ENCODE measurements at places on chromosomes 7 and 10. TPM values are rescaled to one million over a fixed set of nuclear protein-coding genes. Genes with fewer than 3 reads are reported as not detected.
A peak's percentile ranks its signal among the peaks of the same experiment; 100 is the strongest.

CPN1 gene
- not detected for total RNA-seq

- no peak for DNase-seq
- no peak overlapping the region for H3K4me3 ChIP-seq
- H3K36me3 ChIP-seq = no peaks in the 10 kb centered on the region
- H3K4me1 ChIP-seq = peaks cover 18% of the 10 kb centered on the region
- H3K27me3 ChIP-seq = no peaks in the 10 kb centered on the region
- H3K27ac ChIP-seq = no peak overlapping the region
Observed at GRCh38 chr10:6320320-6321010, 117.7 kb downstream of the PFKFB3 start.

DNA sequence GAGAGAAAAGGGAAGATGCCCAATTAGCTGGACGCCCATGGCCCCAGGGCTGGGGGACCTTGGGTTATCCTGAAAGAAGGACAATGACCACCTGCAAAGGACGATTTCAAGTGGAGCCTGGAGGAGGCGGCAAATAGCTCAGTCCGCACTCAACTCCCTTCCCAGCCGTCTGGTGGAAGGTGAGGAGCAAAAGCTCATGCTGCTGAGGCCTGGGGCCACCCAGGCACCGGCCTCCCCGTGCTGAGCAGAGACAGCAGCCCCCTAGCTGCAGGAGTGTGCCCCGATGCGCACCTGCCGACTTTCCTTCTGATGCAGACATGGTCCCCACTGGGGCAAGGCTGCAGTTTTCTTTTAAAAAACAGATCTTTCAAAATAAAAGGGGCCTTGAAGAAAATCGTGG lies 7.9 kb downstream of the FAM20C start:
- no peak overlapping the region for H3K27ac ChIP-seq
- no peaks in the 10 kb centered on the region for H3K36me3 ChIP-seq
- DNase-seq = no peak
- peaks cover 7% of the 10 kb centered on the region for H3K27me3 ChIP-seq

TRIL gene
- total RNA-seq = not detected

DNA sequence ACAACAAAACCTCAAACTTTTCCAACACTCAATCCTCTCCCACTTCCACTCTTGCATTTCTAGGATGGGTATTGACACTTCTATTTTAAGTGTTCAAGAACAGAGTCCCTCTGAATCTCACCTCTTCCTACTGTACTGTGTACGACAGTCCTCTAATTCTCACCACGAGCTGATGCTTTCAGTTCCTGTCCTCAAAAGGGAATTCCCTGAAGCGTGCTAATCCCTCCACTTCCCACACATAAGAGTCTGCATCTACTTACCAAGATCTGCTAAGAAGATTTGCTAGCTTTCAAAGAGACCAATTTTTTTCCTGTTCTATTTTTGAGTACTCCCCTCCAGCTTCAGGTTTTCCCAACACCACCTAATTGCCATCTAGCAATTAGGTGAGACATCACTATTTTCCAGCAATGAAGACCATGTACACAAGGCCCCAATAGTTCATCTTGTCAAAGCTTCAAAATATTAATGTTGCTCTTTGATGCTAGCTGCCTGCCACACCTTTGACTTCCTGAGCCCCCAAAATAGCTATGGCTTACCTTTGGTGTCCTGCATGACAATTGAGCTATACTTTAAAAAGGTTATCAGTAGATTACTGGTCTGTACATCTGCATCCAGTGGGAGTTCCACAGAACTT lies 54.4 kb downstream of the ARMH3 start:
- no peaks in the 10 kb centered on the region for H3K27me3 ChIP-seq
- no peak overlapping the region for H3K4me3 ChIP-seq
- H3K36me3 ChIP-seq = peaks cover 32% of the 10 kb centered on the region
- no peaks in the 10 kb centered on the region for H3K4me1 ChIP-seq

DNA sequence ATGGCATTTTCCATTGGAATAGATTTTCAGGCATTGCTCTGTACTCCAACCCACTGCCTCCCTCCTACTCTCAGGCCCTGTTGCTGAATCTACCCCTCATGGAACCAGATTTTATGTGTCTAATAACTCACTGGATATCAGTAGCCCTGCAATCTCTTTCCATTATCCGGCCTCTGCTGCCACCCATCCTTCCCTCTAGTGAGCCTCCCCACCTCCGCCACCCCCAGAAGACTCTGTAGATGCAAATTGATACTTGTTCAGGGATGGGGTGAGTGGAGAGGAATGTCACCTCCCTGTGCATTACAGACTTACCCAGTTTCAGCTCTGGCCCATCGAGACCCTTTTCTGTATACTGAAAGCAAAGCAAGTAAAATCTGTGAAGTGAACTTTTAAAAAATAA lies 52.3 kb upstream of the PHYHIPL start:
- DNase-seq = no peak
- H3K36me3 ChIP-seq = no peaks in the 10 kb centered on the region
- H3K27ac ChIP-seq = no peak overlapping the region
- H3K27me3 ChIP-seq = no peaks in the 10 kb centered on the region
- no peaks in the 10 kb centered on the region for H3K4me1 ChIP-seq

- no peaks in the 10 kb centered on the region for H3K4me1 ChIP-seq
- no peak overlapping the region for H3K4me3 ChIP-seq
- H3K27ac ChIP-seq = no peak overlapping the region
- no peaks in the 10 kb centered on the region for H3K36me3 ChIP-seq
Observed at GRCh38 chr7:118844748-118845147, 620.2 kb downstream of the ANKRD7 start.

DNA sequence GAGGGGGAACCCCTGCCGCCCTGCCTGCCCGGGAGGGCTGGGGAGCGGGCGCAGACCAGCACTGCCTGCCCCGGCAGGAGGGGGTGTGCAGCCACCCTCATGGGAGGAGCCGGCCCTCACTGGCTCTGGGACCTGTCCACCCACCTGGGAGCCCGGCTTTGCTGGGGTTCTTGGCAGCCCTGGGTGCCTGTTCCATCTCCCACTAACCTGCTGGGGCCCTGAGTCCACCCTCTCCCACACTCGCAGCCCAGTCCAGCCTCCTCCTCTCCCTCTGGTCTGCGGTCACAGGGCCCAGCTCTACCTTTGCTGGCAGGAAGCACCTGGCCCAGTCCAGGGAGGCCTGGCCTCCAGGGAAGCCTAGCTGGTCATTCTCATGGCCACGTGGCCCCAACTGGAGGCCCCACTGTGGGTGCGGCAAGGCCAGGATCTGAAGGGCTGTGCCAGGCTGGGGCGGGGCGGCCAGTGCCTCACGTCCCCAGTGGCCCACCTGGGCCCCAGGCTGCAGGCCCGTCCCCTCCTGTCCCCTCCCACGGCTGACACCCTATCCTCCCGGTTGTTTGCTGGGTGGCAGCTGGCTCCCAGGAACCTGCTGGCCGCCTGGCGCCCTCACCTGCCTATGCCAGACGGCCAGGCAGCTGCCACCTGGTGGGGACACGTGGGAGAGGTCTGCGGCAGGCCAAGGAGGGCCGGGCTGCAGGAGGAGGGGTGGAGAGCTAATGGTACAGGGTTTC lies at the start of gene TMEM184A:
TMEM184A (minus strand) TSS at position 393 of the 731 bp plus-strand sequence. CDS start 721 bp downstream, outside the sequence.
- DNase-seq = no peak
- peak within 1 kb of the TSS; percentile 45 for H3K27ac ChIP-seq
- H3K36me3 ChIP-seq = no peaks in the 10 kb centered on the region
- peaks cover 24% of the 10 kb centered on the region for H3K4me1 ChIP-seq
- peak within 1 kb of the TSS; percentile 28 for H3K4me3 ChIP-seq

OR13A1 gene
- not detected for total RNA-seq

- DNase-seq = no peak
- H3K36me3 ChIP-seq = no peaks in the 10 kb centered on the region
- peaks cover 25% of the 10 kb centered on the region for H3K4me1 ChIP-seq
- H3K27me3 ChIP-seq = no peaks in the 10 kb centered on the region
Observed at GRCh38 chr10:126137562-126138221, 241.3 kb downstream of the FANK1 start.

CELF2 gene
- total RNA-seq = not detected

GLI3 gene
- 0.91 TPM for total RNA-seq

GRCh38 chr10:1035201-1035600 lies 9.5 kb upstream of the IDI2 start:
- no peak overlapping the region for H3K4me3 ChIP-seq
- no peak overlapping the region for H3K27ac ChIP-seq
- H3K4me1 ChIP-seq = no peaks in the 10 kb centered on the region

DNA sequence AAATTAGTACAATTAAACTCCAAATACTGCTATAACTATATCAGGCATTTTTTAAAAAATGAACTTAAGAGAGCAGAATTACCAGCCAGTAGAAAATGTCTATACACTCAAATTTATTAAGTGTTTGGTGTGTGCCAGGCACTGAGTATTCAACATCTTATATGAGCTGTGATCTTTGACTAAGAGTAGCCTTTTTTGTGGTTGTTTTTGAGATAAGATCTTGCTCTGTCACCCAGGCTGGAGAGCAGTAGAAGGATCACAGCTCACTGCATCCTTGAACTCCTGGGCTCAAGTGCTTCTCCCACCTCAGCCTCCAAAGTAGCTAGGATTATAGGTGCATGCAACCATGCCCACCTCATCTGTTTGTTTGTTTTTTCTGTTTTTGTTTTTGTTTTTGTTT lies 102.5 kb upstream of the CELF2 start:
- no peak for DNase-seq
- peaks cover 8% of the 10 kb centered on the region for H3K4me1 ChIP-seq
- H3K4me3 ChIP-seq = no peak overlapping the region
- no peaks in the 10 kb centered on the region for H3K36me3 ChIP-seq
- no peak overlapping the region for H3K27ac ChIP-seq
- H3K27me3 ChIP-seq = peaks cover 3% of the 10 kb centered on the region

DNA sequence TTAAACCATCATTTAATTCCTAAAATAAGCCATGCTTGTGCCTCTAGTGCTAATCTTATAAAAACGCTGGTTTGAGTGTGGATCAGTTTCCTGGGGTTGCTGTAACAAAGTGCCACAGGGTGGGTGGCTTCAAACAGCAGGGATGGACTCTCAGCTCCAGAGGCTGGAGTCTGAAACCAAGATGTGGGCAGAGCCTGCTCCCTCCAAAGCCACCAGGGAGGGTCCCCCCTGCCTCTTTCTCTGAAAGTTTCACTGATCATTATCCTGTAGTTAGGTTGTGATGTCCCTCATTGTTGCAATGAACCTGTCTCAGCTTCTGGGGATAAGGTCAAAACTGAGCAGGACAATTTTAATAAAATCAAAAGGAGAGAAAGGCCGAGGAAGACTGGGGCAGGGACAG lies 251.9 kb upstream of the TCERG1L start:
- no peak overlapping the region for H3K4me3 ChIP-seq
- no peaks in the 10 kb centered on the region for H3K36me3 ChIP-seq
- H3K4me1 ChIP-seq = no peaks in the 10 kb centered on the region
- H3K27ac ChIP-seq = no peak overlapping the region

DNA sequence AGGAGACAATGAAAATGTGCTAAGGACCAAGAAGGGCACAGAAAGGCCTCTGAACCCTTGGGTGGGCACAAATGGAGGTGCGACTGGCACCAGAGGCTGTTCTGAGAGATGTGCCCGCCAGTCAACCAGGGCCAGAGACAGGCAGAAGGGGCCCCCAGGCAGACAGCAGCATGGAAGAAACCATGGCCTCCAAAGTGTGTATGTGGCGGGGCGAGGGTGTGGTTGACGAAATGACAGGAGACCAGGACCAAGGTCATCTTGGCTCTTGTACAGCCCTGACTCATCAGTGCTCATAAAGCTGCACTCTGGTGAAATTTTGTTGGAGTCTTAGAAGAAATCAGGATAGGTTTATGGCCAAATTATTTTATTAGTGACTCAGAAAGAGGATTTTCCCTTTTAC lies 4.0 kb upstream of the MRPS24 start:
- peaks cover 34% of the 10 kb centered on the region for H3K36me3 ChIP-seq
- H3K27me3 ChIP-seq = no peaks in the 10 kb centered on the region
- H3K4me1 ChIP-seq = peaks cover 38% of the 10 kb centered on the region
- no peak overlapping the region for H3K4me3 ChIP-seq

DNA sequence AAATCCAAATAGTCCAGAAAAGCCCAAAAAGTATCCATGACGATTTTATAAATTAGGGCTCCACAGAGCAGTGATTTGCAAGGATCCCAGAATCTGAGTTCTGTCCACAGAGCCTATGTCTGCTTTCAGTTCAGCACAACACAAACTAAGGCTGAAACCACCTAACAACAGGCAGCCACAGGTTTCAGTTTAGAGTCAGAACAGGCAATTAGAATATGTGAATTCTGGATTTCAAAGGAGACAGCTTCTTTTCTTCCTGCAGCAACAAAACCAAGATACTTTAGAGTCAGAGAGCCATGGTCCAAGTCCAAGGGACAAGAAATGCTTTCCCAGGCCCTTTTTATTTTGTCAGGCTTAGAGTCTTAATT lies 23.6 kb downstream of the IFIT3 start:
- H3K36me3 ChIP-seq = no peaks in the 10 kb centered on the region
- no peak overlapping the region for H3K4me3 ChIP-seq
- no peaks in the 10 kb centered on the region for H3K27me3 ChIP-seq
- DNase-seq = no peak
- H3K4me1 ChIP-seq = peaks cover 29% of the 10 kb centered on the region
- peak overlapping the region; percentile 96 for H3K27ac ChIP-seq

DNA sequence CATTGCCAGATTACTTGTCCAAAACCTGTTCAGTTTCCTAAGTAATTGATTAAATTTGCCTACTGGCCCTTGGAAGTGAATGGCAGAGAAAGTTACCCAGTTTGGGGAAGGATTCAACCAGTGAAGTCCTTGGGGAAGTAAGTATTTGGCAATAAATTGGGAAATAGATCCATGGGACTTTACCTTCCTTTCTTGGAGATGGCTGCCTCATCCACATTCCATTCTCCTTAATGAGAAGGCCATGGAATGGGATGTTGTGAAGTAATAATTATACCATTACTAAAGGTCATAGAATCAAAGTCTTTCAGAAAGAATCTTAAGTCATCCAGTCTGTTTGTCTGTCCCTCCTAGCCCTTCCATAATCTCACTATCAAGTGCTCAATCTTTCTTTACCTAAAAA lies 4.5 kb upstream of the COPG2 start:
- no peak for DNase-seq
- H3K36me3 ChIP-seq = 0 out of 2 replicates have a peak, but pooled peaks cover under 1% of the 10 kb centered on the region
- no peaks in the 10 kb centered on the region for H3K4me1 ChIP-seq
- H3K27ac ChIP-seq = no peak overlapping the region

RHOBTB1 gene
- 17.7 TPM for total RNA-seq

- no peaks in the 10 kb centered on the region for H3K27me3 ChIP-seq
- H3K4me1 ChIP-seq = no peaks in the 10 kb centered on the region
- H3K27ac ChIP-seq = no peak overlapping the region
Observed at GRCh38 chr7:101494602-101495329, 132.1 kb downstream of the COL26A1 start.

GRCh38 chr7:128838109-128838779 lies 8.0 kb downstream of the FLNC start:
- H3K27me3 ChIP-seq = no peaks in the 10 kb centered on the region
- peaks cover 15% of the 10 kb centered on the region for H3K4me1 ChIP-seq
- no peak for DNase-seq
- H3K4me3 ChIP-seq = no peak overlapping the region
- no peak overlapping the region for H3K27ac ChIP-seq

- no peak overlapping the region for H3K27ac ChIP-seq
- no peaks in the 10 kb centered on the region for H3K36me3 ChIP-seq
- DNase-seq = no peak
- no peak overlapping the region for H3K4me3 ChIP-seq
Observed at GRCh38 chr10:15444105-15445005, 73.3 kb upstream of the FAM171A1 start.

DNA sequence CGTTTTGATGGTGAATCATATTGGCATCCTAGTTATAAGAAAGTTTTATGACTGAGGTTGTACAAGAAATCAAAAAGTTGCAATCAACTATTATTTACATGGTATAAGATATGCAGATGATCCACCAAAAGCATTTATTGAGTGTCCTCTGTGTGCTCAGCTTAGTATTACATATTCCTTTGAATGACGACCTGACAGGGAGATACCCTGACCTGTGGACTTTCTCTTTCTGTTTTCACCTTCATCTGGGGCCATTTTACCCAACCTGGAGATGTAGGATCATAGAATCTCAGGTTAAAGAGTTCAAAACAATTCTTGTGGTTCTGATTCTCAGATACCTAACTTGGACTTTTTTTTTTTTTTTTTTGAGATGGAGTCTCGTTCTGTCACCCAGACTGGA lies 269.1 kb upstream of the SORCS1 start:
- H3K4me3 ChIP-seq = no peak overlapping the region
- H3K4me1 ChIP-seq = no peaks in the 10 kb centered on the region
- no peaks in the 10 kb centered on the region for H3K27me3 ChIP-seq
- H3K27ac ChIP-seq = no peak overlapping the region

Measured in SJSA1 (cell line).